ENCODE measurements at places on chromosomes 5 and 9. TPM values are rescaled to one million over a fixed set of nuclear protein-coding genes. Genes with fewer than 3 reads are reported as not detected.
A peak's percentile ranks its signal among the peaks of the same experiment; 100 is the strongest.

Gene IL9
- total RNA-seq = not detected

Gene ALDH1B1
- 71.7 TPM for total RNA-seq

Gene GPSM1
- total RNA-seq = 84.4 TPM

- DNase-seq = no peak
- no peak overlapping the region for H3K27ac ChIP-seq
- H3K27me3 ChIP-seq = no peaks in the 10 kb centered on the region
- no peaks in the 10 kb centered on the region for H3K36me3 ChIP-seq
- no peak overlapping the region for H3K4me3 ChIP-seq
These were observed 204.7 kb upstream of the RFX3 start for GRCh38 chr9:3730511-3730922.

GRCh38 chr5:141655020-141655419 lies 3.8 kb upstream of the FCHSD1 start:
- DNase-seq = no peak
- no peaks in the 10 kb centered on the region for H3K36me3 ChIP-seq
- no peaks in the 10 kb centered on the region for H3K27me3 ChIP-seq
- H3K27ac ChIP-seq = no peak overlapping the region
- H3K4me3 ChIP-seq = no peak overlapping the region

- no peak for DNase-seq
- no peaks in the 10 kb centered on the region for H3K36me3 ChIP-seq
- no peak overlapping the region for H3K4me3 ChIP-seq
- no peaks in the 10 kb centered on the region for H3K27me3 ChIP-seq
- no peaks in the 10 kb centered on the region for H3K4me1 ChIP-seq
- peak overlapping the region; percentile 27 for H3K27ac ChIP-seq
These were observed 14.6 kb downstream of the CPEB4 start for GRCh38 chr5:173902743-173903142.

DNA sequence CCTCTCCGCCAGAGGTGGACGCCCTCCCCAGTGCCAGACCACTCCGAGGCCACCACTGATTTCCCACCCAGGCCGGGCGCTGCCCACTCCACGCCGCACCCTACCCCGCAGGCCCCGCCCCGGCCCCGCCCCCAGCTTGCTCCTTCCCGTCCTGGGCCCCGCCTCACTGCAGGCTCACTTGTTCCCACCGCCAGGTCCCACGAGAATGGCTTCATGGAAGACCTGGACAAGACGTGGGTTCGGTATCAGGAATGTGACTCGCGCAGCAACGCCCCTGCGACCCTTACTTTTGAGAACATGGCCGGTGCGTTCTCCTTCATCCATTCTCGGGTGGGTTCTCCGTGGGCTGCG lies 6.5 kb downstream of the LRRC26 start:
- H3K4me1 ChIP-seq = peaks cover 19% of the 10 kb centered on the region
- no peak for DNase-seq
- no peaks in the 10 kb centered on the region for H3K36me3 ChIP-seq
- H3K27me3 ChIP-seq = no peaks in the 10 kb centered on the region
- H3K27ac ChIP-seq = no peak overlapping the region

DNA sequence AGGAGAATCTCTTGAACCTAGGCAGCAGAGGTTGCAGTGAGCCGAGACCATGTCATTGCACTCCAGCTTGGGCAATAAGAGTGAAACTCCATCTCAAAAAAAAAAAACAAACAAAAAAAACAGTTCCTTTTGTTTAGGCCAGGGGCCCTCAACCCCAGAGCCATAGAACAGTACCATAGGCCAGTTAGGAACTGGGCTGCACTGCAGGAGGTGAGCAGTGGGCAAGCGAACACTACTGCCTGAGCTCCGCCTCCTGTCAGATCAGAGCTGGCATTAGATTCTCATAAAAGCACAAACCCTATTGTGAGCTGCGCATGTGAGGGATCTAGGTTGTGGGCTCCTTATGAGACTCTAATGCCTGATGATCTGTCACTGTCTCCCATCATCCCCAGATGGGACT lies 49.1 kb upstream of the SUB1 start:
- DNase-seq = no peak
- no peak overlapping the region for H3K27ac ChIP-seq
- H3K27me3 ChIP-seq = no peaks in the 10 kb centered on the region
- no peak overlapping the region for H3K4me3 ChIP-seq
- H3K4me1 ChIP-seq = peaks cover 12% of the 10 kb centered on the region

DNA sequence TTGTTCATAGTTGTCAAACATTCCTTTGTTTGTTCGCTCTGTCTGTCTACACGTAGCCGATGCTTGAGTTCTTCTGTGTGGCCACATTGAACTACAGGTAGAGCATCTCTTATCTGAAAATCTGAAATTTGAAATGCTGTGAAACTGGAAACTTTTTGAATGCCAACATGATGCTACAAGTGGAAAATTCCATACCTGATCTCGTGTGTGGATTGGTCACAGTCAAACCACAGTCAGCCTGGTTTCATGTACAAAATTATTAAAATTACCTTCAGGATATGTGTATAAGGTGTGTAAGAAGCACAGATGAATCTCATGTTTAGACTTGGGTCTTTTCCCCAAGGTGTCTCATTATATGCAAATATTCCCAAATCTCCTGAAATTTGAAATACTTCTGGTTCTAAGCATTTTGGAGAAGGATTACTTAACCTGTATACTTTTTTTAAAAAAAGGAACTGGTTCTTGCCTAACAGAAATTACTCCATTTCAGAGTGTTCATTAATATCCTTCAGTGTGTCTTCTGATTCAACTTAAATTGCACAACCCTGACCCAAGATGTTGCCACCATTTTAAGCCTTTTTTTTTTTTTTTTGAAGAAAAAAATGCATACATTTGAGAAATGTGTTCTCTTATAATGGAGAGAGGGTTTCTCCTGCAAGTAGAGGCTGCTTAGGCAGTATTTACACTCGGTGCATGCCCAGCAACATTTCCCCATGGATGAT lies 254.3 kb downstream of the MAST4 start:
- no peaks in the 10 kb centered on the region for H3K36me3 ChIP-seq
- H3K27me3 ChIP-seq = no peaks in the 10 kb centered on the region
- no peak overlapping the region for H3K4me3 ChIP-seq
- H3K27ac ChIP-seq = no peak overlapping the region

DNA sequence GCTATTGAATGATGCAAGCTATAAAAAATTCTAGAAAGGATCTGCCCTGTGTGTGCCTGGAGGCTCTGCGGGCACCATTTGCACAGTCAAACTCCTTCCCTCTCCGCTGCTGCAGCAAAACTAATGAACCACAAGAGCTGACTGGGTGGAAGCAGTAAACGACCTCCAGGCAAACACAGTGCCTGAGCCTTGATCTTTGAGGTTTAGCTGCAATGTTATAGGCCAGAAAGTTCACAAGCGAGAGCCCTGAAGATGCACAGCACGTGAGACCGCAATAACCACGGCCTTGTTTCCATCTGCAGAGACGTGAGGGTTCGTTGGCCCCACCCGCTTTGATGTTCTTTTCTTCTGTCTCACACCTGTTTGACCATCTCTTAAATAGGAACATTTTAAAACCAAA lies 69.2 kb upstream of the S1PR3 start:
- no peaks in the 10 kb centered on the region for H3K27me3 ChIP-seq
- H3K36me3 ChIP-seq = no peaks in the 10 kb centered on the region
- H3K4me1 ChIP-seq = no peaks in the 10 kb centered on the region

DNA sequence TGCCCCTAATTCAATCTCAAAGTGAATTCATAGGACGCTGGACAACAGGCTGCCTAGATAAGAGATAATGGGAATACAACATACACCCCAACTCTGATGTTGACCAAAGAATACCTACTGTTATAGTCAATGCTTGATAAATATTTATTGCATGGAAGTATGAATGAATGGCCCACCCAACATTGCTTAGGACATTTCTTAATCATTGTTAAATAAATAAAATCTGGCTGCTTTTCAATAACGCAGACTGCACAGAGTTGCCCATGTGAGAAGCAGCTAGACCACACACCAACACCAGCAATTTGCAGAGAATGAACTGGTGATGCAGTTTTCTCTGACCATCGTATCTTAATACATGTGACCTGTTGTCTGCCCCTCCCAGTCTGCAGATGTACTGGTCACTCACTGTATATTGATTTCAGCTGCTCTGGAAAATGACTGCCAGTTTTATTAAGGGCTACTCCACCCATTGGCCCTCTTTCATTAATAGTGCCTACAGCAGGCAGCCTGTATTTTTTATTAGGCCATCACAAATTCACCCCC lies 236.2 kb upstream of the WWC1 start:
- H3K27me3 ChIP-seq = no peaks in the 10 kb centered on the region
- H3K36me3 ChIP-seq = no peaks in the 10 kb centered on the region
- DNase-seq = no peak
- no peak overlapping the region for H3K4me3 ChIP-seq
- H3K4me1 ChIP-seq = peaks cover 6% of the 10 kb centered on the region

GRCh38 chr9:11933926-11934325 lies 759.3 kb upstream of the TYRP1 start:
- H3K27me3 ChIP-seq = no peaks in the 10 kb centered on the region
- H3K36me3 ChIP-seq = no peaks in the 10 kb centered on the region
- H3K4me3 ChIP-seq = no peak overlapping the region
- no peak for DNase-seq
- no peaks in the 10 kb centered on the region for H3K4me1 ChIP-seq
- no peak overlapping the region for H3K27ac ChIP-seq
